ENCODE measurements at places on chromosomes 13 and 19.

- no peak for DNase-seq
Measured at GRCh38 chr19:27909185-27909840, 1303.6 kb downstream of the UQCRFS1 start.

DNA sequence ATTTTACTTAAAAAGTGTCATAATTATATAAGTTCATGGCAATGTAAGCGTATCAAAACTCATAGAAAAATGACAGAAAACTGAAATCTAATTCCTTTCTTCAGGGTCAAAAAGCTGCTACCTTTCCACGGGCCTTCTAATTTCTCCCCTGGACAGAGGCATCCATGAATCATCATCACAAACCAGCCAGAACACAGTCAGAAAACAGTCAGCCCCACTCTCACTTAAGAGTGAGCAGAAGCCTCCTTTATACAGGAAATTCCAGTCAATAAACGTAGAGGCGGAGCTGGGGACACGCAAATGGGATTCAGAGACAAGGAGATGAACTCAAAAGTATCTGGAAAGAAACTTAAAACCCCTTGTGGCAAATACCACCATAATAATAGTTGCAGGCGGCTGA lies 54.2 kb upstream of the ABCC4 start:
- DNase-seq = no peak

GRCh38 chr13:30712536-30713532 lies 22.5 kb upstream of the ALOX5AP start:
- DNase-seq = no peak

DNA sequence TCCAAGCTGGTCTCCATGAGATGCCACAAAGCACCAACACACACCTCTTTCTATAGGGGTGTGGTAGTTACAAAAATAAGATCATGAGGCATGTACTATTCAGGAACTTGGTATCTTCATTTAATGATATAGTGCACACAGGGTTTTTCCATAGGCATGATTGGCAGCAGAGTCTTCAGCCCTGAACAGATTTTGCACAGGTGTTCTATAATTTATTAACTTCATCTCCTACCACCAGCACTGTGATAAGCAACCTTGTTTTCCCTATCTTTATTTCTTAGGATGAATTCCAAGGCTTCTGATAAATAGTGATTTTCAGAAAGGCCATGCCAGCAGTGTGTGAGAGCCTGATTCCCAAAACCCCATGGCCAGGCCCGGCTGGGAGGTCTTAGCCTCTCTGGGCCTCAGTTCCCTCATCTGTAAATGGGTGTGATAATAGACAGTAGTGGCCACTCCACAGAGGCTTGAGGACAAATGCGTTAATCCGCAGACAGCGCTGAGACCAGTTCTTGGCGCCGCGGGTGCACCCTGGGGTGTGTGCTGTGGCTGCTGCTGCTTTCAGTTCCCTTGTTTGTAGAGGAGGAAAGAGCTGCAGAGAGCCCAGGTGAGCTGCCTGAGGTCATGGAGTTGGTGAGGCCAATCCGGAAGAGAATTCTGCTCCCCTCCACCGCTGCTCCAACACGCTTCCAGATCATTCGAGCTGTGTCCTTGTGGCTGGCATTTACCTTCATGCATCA lies 33.1 kb downstream of the DHRS12 start:
- no peak for DNase-seq

- DNase-seq = no peak
Measured at GRCh38 chr19:4582980-4583842, 23.7 kb upstream of the SEMA6B start.

DNA sequence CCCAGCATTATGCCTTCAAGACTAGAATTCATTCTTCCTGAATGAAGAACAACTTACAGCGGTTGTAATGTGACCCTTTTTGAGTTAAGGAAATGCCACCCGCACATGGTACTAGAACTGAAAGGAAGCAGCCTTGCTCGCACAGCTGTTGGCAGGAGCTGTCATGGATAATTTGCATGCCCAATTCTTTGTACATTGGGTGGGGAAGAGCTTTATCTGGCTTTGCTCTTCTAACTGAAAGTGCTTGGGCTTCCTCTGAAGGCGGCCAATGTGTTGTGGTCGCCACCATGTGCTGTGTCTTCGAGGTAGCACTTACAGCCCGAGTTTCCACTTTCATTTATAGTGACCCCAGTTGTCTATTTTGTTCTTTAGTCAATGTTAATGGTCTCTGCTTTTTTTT lies 3.4 kb downstream of the CCNE1 start:
- DNase-seq = no peak

DNA sequence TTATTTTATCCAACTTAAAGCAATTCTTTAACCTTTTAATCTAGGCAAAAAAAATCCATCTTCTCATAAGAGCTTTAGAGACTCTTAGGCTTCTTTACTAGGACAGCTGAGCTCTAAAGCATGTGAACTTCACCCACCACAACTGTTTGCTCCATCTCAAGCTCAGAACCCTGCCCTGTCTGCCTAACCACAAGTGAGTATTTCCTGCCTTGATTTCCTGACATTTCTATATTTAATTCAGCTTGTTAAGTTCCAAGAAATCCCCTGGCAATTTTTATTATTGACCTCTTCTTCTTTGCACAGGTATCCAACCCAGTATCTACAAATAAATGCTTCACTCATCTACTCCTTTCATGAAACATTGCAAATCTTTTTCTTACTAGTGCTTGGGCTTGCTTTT lies 21.1 kb upstream of the CEACAM21 start:
- DNase-seq = no peak

GRCh38 chr13:111166882-111167675 lies 52.0 kb downstream of the ARHGEF7 start:
- DNase-seq = no peak

GRCh38 chr13:94776956-94777355 lies 64.6 kb upstream of the SOX21 start:
- DNase-seq = no peak

GRCh38 chr13:98293103-98293502 lies 116.0 kb upstream of the RNF113B start:
- no peak for DNase-seq

- no peak for DNase-seq
Measured at GRCh38 chr13:113491418-113491883, 940 bp upstream of the DCUN1D2 start.

GRCh38 chr13:98069985-98070384 lies 72.9 kb upstream of the FARP1 start:
- DNase-seq = no peak

GRCh38 chr13:73880365-73880764 lies 253.8 kb downstream of the KLF12 start:
- no peak for DNase-seq

DNA sequence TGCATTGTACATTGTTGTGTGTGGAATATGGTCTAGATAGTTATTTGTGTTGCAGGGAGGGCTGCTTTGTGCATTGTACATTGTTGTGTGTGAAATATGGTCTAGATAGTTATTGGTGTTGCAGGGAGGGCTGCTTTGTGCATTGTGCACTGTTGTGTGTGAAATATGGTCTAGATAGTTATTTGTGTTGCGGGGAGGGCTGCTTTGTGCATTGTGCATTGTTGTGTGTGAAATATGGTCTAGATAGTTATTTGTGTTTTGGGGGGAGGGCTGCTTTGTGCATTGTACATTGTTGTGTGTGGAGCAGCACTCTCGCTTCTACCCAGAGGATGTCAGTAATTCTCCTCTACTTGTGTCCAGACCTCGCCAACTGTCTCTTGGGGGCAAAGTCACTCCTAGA lies 36.3 kb upstream of the ZNF835 start:
- DNase-seq = no peak

DNA sequence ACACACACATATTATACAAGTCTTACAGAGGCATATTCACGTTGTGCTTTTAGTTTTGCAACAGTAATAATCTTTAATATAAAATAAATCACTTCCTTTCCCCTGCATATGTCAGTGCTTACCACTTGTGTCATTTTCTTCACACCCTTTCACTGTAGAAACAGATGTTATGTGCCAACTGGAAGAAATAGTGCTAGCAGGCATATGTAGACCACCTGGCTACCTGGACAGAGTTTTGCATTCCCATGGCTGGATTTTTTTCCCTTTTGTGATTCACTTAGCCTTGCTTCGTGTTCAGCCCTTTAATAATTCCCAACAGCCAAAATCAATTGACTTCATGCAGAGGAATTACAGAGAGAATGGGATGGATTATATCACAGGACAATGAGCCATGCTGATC lies 399.1 kb upstream of the SPRY2 start:
- DNase-seq = no peak

GRCh38 chr13:44416301-44416700 lies 42.7 kb downstream of the SERP2 start:
- no peak for DNase-seq

DNA sequence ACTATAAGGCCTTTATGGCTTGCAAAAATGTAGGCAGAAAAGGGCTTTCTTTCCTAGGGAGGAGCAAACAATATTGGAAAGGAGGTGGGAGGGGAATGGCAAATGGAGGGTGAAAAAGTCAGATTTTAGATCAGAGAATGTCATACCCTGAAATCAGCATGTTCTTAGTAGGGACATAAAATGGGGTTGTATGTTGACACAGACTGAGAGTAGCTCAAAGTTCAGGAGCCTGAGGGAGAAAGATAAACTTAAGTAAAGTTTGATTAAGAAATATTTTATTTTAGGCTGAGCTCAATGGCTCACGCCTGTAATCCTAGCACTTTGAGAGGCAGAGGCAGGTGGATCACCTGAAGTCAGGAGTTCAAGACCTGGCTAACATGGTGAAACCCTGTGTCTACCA lies 83.8 kb downstream of the ZNF737 start:
- DNase-seq = no peak

- DNase-seq = no peak
Measured at GRCh38 chr19:53880711-53881481, 1.1 kb upstream of the PRKCG start.

DNA sequence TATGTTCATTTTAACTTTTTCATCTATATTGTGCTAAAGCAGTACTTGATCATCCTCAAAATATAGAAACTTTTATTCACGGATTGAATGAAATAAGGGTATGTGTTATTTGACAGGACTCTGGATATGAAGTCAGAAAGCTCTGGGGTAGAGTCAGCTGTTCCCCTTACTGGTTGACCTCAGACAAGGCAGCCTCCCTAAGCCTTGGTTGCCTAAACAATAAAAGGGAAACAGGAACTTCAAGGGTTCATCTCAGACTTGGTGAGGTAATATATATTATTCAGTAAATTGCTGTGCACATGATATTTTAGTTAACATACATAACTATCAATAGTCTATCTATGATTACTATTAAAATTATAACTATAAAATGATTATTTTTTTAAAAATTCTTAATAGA lies 13.6 kb downstream of the POLR1D start:
- DNase-seq = no peak

- no peak for DNase-seq
Measured at GRCh38 chr13:34413538-34414210, 528.4 kb upstream of the NBEA start.

DNA sequence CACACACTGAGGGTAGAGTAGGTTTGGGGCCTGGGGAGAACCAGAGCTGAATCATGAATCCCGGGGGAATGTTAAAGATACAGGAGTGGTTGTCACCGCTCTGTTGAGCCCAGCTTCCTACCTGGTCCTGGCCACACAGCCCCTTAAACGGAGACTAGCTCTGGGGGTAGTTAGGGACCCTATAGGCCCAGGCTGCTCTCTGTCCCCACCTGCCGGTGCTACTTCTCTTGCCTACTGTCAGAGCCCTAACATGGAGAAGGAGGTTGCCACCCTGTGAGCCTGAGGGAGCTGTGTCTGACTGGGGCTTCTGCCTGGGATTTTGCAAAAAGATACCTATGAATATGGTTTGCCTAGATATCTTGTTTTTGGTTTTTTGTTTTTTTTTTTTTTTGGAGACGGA lies 36.6 kb upstream of the ZNF429 start:
- DNase-seq = no peak

DNA sequence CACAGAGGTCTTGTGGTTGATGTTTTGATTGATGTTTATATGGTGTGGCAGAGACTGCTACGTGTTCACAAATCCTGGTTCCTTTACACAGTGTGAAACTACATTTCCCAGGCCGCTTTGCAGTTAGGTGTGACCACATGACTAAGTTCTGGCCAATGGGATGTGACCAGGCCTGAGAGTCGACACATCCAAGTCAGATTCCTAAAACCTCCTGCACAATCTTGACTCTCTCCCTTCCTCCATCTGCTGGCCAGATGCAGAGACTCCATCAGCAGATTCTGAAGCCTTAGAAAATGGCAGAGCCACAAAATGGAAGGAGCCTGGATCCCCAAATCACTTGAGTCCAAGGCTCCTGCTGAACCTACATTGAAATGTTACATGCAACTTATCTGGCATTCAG lies 12.6 kb downstream of the CD37 start:
- DNase-seq = no peak

- DNase-seq = no peak
Measured at GRCh38 chr19:1618157-1619093, 13.2 kb upstream of the UQCR11 start.

GRCh38 chr19:34298891-34299520 lies 44.7 kb downstream of the GARRE1 start:
- no peak for DNase-seq

DNA sequence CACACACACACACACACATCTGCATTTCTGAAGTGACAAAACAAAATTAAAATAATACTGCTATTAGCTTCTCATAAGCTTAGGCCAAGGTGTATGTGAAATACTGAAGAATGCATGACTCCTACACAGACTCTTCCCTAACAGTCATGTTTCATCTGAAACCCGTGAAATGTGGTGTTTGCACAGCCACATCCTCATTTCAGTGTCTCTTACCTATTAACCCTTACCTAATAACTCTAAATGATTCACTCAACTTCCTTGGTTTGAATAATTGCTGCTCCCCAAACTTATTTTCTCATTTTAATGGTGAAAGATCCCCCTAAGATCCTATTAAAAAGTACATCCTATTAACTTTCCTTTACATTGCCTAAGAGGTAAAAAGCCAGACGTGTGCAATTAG lies 117.6 kb downstream of the MIPEP start:
- DNase-seq = no peak

DNA sequence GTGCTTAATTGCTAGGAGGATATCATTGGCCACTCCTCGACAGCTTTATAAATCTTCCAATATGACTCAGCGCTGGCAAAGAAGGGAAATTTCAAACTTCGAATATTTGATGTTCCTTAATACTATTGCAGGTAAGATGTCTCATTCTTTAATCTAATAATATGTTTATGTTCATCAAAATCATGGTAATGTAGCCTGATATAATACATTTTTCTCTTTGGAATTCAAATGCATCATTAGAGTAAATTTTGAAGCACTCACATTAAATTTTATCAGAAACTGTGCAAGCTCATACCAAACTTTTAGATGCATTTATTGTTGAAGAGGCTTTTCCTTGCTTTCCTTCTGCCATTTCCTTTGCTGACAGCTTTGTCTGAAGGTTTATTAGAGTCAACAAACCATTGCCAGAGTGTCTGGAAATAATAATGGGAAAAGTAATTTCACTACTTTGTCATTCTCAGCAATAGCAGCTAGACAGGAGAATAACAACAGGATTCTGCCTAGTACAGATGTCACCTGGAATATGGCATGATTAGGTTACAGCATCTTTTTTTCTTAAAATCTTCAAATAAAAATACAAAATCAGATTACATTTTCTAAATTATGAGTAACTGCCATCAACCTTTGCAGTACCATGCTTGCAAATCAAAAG lies 78.6 kb upstream of the MAB21L1 start:
- no peak for DNase-seq
